Progenitor cell of endocrine pancreas (in vitro differentiated cells): ENCODE measurements at places on chromosomes 1 and 21.
A peak's percentile ranks its signal among the peaks of the same experiment; 100 is the strongest.

GRCh38 chr1:90472775-90473174 is 244.3 kb downstream of the BARHL2 start:
- no peak for DNase-seq

DNA sequence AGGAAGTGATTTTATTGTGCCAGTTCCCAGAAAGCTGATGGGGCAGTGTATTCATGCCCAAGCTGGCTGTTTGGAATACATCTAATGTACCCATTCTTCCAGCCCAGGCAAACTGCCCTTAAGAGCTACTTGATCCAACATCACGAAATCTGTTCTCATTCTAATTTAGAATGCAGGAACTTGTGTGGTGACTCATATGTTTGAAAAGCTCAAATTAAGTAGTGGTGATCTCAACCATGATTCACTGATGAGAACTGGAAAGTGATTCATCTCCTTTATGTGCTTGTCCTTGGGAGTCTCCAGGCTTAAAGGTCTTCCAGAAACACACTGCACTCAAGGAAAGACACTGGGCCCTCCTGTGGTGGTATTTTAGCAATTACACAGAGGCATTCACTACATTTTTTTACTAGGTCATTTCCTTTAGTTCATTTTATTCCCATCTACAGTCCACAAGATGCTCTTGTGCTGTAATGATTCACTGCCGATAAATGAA is 65.4 kb downstream of the RPE65 start:
- no peak for DNase-seq

- DNase-seq: no peak
Observed at GRCh38 chr1:162463021-162463420, 34.6 kb upstream of the UHMK1 start.

GRCh38 chr1:204494281-204495077 is at the start of gene PIK3C2B:
TSS of gene PIK3C2B (minus strand) at chr1:204494805. CDS start at chr1:204469802, 25,003 bp downstream.
- DNase-seq: peak; percentile 77

- no peak for DNase-seq
Observed at GRCh38 chr1:172990598-172991215, 60.0 kb downstream of the TNFSF18 start.

GRCh38 chr1:81757398-81758020 is 43.2 kb upstream of the ADGRL2 start:
- no peak for DNase-seq
